Spleen (tissue), 13 donors: ENCODE measurements at places on chromosomes 2 and 18. TPM values are rescaled to one million over a fixed set of nuclear protein-coding genes. Genes with fewer than 3 reads are reported as not detected.

DNA sequence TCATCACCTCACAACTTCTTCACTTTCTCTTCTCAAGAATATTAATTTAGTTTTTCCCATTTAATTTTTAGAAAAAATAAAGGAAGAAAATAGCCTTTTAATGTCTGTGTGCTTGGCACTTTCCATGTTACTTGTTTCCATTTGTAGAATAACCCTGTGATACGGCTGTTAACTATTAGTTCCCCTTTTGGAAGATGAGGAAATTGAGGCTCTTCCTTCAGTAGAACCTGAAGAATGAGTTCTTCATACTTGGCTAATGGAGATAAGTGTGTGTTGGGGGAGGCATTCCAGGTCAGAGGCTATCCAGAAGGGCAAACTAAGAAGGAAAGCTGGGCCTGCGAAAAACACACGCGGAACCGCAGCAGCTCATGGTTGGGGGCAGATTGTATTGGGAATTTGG lies 38.3 kb downstream of the ZNF532 start:
- DNase-seq, result no peak

Gene GPR55
- total RNA-seq, result 6.3 TPM

- no peak for DNase-seq
Observed at GRCh38 chr2:211033765-211034164, 477.4 kb downstream of the CPS1 start.

- no peak for DNase-seq
Observed at GRCh38 chr2:205375461-205376448, 306.5 kb upstream of the NRP2 start.

DNA sequence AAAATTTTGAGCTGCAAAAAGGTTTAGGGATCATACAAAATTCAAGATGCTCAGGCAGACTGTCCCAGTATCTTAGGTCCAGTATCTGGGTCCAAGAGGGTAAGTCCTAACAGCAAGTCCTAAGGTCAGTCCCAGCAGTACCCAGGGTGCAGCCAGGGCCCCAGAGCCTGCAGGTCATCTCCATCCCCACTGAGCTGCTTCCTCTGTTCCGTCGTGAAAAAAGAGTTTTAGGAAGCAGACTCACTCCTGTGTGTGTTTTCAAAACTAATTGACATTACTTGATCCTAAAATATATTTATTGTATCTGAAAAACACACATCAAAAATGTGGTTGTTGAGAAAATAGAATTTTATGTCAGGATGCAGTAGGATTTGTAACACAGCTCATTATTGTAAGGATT lies 69.9 kb upstream of the ALKAL2 start:
- DNase-seq, result no peak

DNA sequence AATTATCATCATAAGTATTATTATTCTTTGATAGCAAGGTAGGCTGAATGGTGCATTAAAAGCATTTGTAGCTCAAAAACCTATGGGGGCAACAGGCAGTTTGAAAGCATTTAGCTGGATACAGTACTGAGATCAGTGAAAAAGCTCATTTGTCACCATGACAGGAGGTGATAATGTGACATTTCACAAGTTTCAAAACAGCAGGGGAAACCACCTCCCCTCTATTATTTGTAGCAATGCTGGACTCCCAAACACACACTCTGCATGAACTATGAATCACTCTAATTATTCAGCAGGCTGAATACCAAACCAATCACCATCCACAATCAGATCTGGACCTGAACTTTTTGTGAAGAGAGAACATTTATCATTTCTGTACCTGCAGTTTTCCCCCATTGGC lies 63.4 kb downstream of the MYO5B start:
- no peak for DNase-seq

Gene GATA6
- 65.3 TPM for total RNA-seq
